AG08396 (cell line): ENCODE measurements at places on chromosomes 4 and X.
A peak's percentile ranks its signal among the peaks of the same experiment; 100 is the strongest.

DNA sequence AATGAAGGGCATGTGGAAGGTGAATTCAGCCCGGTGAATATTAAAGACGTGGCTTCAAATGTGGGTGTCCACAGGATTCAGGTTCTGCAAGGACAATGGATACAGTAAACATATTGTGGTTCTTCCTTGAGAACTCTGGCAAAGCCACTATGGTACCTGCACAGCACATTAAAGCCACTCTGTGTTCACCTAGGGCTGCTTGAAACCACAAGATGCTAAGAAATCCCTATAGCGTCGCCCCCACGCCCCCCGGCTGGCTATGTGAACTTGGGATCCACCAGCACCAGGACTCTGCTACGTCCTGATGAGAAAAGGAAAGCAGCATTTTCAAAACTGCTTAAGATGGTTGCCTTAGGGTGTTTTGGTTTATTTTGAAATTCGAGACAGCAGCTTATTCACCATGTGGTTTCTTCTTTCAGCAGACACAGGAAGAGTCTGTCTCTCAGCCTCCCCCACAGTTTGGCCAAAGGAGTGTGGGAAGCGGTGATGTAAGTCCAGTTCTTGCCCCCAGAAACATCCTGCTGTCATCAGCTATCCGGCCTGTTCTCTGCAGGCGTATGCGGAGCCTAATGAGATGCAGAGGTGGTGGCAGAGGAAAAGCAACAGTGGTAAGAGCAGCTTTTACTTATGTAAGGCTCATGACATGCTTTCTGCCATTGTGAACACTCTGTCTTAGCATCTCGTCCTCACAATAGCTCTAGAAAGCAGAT lies 111.5 kb downstream of the AFAP1 start:
- DNase-seq, result peak; percentile 79

GRCh38 chr4:113591982-113592381 lies 169.6 kb downstream of the CAMK2D start:
- DNase-seq, result no peak

DNA sequence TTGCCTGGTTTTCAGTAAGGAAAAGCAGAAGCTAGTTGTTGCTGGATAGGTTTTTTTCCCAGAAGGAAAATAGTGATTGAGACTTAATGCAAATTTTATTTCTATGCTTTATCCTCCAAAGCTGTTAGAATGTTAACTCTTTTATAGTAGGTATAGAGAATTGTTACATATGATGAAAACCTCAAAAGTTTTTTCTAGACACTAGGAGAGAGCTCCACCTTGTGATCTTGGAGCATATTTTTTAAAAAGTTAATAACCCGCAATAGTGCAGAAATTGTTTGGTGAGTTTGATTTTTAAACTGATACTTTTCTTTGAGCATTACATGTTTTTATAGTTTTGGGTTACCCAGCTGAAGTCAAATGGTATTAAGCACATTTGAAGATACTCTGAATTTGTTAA lies 56.5 kb downstream of the STAG2 start:
- DNase-seq, result peak; percentile 3

- no peak for DNase-seq
Observed at GRCh38 chrX:38891641-38892413, 90.6 kb downstream of the MID1IP1 start.

GRCh38 chrX:12563121-12563520 lies 228.1 kb upstream of the PRPS2 start:
- no peak for DNase-seq

DNA sequence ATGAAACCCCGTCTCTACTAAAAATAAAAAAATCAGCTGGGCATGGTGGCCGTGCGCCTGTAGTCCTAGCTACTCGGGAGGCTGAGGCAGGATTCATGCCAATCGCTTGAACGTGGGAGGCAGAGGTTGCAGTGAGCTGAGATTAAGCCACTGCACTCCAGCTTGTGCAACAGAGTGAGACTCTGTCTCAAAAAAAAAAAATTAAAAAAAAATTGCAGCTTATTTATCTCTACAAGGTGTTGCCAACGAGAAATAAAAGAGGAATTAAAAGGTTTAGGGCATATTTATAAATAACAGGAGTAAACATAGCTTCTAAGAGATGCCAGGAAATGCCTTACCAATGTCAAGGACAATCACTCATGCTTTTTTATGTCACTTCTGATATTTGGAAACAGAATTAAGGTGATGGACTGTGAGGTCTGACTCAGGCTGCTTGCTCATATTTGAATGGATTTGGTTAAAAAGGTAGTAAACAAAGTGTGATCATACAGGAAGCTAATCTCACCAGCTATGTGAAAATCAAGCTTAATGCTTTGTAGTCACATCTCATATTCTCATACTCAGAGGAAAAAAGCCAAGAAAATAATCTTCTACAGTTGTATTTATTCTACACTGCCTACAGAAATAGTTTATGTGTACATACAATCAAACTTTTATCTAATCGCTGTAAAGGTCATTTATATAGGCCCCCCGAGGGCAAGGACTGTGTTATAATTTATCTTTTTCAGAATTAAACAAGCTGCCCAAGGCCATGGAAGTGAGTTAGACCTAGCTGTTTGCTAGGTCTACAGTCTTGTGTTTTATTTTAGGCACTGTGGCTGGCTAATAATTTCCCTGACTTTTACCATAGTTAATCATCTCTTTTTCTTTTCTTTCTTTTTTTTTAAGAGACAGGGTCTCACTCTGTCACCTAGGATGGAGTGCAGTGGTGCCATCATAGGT lies 61.1 kb upstream of the RBMX start:
- no peak for DNase-seq

GRCh38 chr4:114976901-114977300 lies 136.5 kb downstream of the NDST4 start:
- no peak for DNase-seq

DNA sequence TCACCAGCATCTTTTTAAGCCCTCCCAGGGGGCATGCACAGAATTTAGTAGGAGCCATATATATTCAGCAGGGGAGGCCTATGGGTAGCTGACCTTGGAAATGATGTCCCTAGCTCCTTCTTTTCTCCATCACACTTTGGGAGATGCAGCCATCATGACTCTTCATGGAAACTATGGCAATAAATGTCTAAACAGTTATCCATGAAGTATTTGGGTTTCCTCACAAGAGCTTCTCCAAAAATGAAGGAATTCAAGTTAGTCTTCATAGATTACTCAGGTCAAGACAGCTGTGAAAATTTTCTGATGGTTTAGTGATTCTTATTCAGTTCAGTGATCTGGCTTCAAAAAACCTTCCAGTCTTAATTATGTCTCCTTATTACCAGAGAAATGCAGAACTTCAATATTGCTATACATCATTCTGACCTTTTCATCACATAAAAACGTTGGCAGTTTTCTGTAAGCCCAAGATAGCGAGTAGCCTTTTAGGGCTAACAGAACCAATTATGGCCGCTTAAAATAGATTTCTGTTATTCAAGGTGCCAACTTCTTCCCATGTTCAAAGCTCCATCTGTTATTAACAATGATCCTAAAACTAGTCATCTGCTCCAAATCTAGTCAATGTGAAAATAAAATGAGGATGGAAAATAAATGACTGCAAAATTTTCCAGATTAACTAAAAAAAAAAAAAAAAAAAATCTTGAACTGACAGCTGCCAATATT lies 52.5 kb downstream of the TMEM156 start:
- DNase-seq, result no peak

DNA sequence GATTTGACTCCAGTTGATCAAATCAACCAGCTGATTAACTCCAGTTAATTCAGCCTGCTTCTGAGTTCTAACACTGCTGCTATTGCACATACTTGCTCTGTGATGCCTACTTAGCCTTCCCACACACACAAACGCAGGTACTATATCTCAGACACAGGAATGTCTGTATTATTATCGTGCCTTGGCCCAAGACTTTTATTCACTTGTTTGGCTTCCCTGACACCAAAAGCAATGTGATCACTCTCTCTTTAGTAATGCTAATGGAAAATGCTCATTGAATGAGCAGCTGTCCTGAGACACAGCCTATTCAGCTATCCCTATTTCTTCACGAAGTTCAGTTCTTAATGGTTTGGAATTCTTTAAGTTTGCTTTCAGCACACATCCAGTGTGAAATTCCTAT lies 356.4 kb upstream of the CXorf51A start:
- no peak for DNase-seq

DNA sequence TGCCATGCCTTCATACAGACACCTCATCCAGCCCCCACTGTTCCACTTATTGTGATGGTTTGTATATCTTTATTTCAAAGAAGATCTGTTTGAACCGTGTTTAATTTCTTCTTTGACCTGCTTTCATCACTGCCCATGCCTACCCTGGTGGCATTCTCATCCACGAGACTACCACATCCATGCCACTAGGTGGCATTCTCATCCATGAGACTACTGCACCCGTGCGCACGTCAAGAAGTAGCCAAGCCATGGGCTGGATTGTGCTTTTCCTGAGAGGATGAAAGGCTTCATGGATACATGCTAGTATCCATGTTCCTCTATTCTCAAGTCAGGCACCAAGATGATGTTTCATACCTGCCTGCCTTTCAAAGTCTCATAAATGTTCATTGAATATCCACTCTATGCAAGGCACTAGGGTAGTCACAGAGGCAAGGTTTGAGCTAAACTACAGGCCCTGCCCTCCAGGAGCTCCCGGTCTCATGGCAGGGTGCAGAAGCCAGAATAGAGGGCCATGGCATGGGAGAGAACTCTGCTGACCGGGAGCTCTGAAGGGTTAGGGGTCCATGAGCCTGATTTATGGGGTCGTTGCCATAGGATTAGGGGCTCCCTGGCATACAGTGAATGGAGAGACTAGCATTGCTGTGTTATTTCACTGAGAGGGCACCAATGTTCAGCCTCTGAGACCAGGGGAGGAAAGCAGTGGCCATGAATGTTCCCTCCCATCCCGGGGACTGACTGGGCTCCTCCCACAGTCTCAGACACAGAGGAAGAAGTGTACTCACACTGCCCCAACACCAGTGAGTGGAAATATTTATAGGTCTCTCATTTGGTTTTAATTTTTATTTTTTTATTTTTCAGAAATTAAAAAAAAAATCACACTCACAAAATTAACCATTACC lies 24.8 kb upstream of the EOLA2 start:
- DNase-seq, result peak; percentile 63

- no peak for DNase-seq
Observed at GRCh38 chr4:105679186-105679585, 29.3 kb downstream of the INTS12 start.

- DNase-seq, result no peak
Observed at GRCh38 chr4:85457752-85458467, 17.0 kb upstream of the ARHGAP24 start.

DNA sequence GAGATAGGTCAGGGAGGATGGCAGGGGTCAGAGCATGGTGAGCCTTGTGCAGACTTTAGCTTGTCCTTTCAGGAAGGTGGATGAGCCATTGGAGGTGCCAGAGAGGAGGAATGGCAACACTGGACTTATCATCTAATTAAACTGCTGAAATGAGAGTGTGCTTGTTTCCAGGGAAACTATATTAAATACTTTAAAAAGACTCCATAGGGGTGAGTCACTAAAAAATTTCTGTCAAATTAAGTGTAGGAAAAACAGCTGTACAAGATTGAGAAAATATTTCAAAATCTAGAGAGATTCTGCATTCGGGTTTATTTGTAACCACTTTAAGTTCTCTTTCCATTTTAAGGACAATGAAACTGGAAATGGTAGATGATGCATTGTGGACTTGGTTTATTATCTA lies 11.4 kb downstream of the FRAS1 start:
- DNase-seq, result no peak

GRCh38 chr4:17650406-17650805 lies 36.0 kb downstream of the MED28 start:
- DNase-seq, result no peak

- peak; percentile 74 for DNase-seq
Observed at GRCh38 chrX:153609917-153610835, 11.2 kb upstream of the CCNQ start.

- no peak for DNase-seq
Observed at GRCh38 chrX:122982521-122982920, 201.6 kb upstream of the GRIA3 start.

- DNase-seq, result no peak
Observed at GRCh38 chr4:25081866-25082471, 51.2 kb upstream of the LGI2 start.

GRCh38 chr4:115219862-115220261 lies 106.4 kb upstream of the NDST4 start:
- no peak for DNase-seq

DNA sequence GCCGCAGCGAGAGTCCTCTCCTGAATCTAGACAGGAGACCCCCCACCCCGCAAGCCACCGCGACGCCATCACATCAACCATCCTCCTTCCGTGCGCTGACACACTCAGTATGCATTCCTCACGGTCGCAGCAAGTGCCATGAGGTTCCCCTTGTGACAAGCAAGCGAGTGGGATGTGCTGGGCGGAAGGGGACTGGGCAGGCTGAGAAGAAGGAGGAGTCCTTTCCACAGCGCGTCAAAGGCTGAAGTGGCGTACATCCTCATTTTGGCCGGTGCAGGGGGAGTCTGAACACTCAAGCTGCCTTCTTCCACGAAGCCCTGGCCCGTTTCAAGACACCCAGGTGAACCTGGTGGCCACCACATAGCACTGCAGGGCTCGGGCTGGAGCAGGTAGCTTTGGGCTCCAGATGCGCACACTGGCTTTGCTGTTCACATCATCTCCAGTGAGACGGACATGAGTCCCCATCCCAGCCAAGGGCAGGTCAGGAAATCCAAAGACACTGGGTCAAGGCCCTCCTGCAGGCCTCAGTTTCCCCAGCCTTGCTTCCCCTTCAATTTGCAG lies 30.4 kb downstream of the CCNQ start:
- DNase-seq, result no peak

GRCh38 chr4:109572154-109572553 lies 12.1 kb downstream of the MCUB start:
- no peak for DNase-seq

DNA sequence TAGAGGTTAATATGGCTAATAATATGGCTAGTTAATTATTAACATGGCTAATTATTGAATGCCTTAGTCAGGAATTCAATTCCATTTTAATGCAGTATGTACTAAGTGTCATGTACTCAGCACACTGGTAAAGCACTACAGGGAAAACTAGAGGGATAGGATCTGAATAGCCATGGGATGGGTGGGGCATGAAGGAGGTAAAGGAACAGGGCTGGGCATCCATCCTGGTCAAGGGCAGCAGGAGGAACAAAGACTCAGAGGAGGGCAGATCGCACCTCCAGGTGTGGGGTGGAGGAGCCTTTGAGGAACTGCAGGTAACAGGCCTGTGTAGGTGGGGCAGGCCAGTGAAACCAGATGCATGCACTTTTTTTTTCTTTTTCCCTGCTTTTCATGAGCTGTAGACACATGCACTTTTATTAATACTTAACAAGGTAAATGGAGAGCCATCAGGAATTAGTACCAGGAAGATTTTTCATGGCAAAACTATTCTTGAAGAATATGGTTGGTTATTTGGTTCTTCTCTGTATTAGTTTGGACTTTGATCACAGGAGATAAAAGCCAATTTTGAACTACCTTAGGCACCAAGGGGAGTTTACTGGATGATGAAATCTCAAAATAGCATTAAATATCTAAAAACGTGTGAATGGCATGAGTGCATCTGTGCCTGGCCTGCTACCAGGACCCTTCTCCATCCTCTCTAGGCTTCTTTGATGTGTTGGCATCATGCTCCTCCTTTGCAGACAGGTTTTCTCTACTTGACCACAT lies 88.3 kb downstream of the CC2D2A start:
- no peak for DNase-seq
